ENCODE measurements at places on chromosomes 12 and 14. TPM values are rescaled to one million over a fixed set of nuclear protein-coding genes. Genes with fewer than 3 reads are reported as not detected.
A peak's percentile ranks its signal among the peaks of the same experiment; 100 is the strongest.

- DNase-seq = no peak
Measured at GRCh38 chr14:23631234-23631633, 4.9 kb upstream of the DHRS2 start.

GRCh38 chr12:22692964-22693555 lies 68.1 kb downstream of the ETNK1 start:
- no peak for DNase-seq

DNA sequence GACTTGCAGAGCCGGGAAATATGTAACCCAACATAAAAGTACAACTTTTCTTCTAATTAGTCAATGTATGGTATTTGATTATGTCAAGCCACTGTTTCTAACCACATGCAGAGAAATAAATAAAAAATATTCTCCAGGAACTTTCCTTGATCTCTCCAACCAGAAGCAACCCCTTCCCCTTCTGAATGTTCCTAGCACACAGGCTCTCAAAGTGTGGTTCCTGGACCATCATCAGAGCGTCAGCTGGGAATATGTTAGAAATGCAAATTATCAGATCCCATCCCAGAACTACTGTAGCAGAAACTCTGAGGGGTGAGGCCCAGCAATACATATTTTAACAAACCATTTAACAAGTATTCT lies 21.0 kb upstream of the ITPR2 start:
- no peak for DNase-seq

- DNase-seq = no peak
Measured at GRCh38 chr12:108542320-108542719, 18.7 kb downstream of the SART3 start.

- no peak for DNase-seq
Measured at GRCh38 chr12:92927436-92928281, 1.4 kb downstream of the EEA1 start.

The SERPINA5 gene
- total RNA-seq = 2.2 TPM

The TSPAN31 gene
- 24.7 TPM for total RNA-seq

- no peak for DNase-seq
Measured at GRCh38 chr12:51829011-51829481, 19.5 kb downstream of the FIGNL2 start.

- DNase-seq = no peak
Measured at GRCh38 chr12:94147387-94147990, 888 bp upstream of the PLXNC1 start.

DNA sequence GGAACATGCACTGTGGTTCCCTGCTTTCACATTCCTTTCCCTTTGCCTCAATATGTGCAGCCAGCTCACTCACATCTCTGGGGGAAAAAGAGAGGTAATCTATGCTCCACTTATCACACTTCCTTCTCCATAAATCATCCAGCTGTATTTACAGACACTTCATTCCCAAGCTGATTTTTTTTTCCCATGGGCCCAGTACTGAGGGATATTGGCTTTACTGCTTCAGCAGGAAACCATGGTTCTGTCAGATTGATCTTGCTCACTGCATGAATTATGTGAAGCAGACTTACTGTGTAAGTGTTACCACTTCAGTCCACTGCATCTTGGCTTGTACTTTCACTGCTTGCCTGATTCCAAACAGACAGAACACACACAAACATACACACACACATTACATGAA lies 555.6 kb downstream of the CCER1 start:
- DNase-seq = no peak

The PRB2 gene
- total RNA-seq = not detected

The KDM2B gene
- 12.5 TPM for total RNA-seq

GRCh38 chr12:57178213-57178612 lies 30.8 kb upstream of the LRP1-AS start:
- no peak for DNase-seq

GRCh38 chr14:97543221-97543620 lies 746.0 kb downstream of the VRK1 start:
- DNase-seq = no peak

- no peak for DNase-seq
Measured at GRCh38 chr12:38541849-38542248, 225.3 kb downstream of the ALG10B start.

DNA sequence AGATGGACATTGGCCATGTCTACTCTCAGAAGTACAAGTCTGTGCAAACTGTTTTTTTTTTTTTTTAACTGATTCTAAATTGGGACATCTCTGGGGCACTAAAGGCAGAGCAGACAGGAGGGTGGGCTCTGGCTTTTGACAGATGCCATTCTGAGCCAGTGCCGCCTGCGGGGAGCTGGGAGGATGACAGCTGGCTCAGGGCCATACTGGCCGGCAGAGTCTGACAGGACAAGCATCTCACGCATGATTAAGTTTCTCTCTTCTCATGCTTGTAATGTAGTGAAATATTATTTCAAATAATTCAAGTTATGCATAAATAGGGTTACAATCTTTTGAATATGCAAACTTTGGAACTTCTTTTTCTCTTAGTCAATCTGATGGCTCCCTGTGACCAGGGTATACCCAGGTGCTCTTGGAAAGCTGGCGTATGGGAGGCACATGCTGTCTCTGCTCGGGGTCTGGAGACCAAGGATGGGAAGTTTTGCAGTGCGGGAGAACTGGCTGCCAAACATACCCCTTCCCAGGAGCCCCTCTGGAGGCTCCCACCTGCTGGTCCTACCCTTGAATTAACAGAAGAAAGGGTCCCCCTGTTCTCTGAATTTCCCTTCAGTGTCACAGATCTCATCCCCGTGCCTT lies 7.6 kb downstream of the CDCA4 start:
- peak; percentile 50 for DNase-seq

The SLC22A17 gene
- total RNA-seq = 12.2 TPM

GRCh38 chr14:56300495-56300894 lies 182.3 kb downstream of the PELI2 start:
- DNase-seq = no peak

- DNase-seq = no peak
Measured at GRCh38 chr14:19801118-19801464, 2.5 kb upstream of the OR4N2 start.

DNA sequence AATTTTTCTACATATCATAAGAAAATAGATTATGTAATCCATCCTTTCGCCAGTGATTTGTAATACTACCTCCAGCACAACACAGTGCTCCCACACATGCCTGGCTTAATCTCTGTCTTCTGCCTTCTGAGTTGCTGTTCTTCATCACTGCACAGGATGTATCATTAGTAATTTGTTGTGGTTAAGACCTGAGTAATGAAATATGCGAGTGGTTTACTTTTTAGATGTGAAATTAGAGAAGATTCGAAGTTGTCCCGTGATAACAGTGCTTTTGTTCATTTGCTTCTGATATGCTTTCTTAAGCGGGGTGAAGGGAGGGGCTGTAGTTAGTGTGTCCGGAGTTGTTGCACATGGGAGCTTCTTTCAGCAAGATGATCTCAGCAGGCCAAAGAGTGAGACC lies 18.1 kb downstream of the KRT85 start:
- no peak for DNase-seq

The C14orf180 gene
- total RNA-seq = 124 TPM

- DNase-seq = no peak
Measured at GRCh38 chr14:102868956-102869547, 53.4 kb upstream of the AMN start.
